ENCODE measurements at places on chromosomes 4 and X.

GRCh38 chr4:117515921-117516320 lies 430.5 kb upstream of the TRAM1L1 start:
- no peak for DNase-seq

DNA sequence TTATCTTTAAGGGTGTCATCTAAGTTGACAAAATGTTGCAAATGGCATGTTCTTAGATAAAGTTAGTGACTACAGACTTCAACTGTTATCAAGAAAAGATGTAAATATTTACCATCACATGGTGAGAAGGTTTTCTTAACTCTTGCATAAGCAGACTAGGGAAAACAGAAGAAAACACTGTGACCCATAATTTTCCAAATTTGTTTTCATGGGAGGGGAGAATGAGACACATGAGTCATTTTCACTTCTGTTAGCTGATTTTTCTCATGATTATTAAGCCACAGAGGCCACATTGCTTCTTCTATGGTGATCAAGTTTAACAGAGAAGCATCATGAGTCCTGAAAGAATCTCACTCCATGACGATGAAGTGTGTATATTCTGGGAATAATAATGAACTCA lies 30.2 kb upstream of the SYTL5 start:
- no peak for DNase-seq

- DNase-seq, result no peak
Measured at GRCh38 chr4:168652755-168653154, 155.9 kb downstream of the PALLD start.

DNA sequence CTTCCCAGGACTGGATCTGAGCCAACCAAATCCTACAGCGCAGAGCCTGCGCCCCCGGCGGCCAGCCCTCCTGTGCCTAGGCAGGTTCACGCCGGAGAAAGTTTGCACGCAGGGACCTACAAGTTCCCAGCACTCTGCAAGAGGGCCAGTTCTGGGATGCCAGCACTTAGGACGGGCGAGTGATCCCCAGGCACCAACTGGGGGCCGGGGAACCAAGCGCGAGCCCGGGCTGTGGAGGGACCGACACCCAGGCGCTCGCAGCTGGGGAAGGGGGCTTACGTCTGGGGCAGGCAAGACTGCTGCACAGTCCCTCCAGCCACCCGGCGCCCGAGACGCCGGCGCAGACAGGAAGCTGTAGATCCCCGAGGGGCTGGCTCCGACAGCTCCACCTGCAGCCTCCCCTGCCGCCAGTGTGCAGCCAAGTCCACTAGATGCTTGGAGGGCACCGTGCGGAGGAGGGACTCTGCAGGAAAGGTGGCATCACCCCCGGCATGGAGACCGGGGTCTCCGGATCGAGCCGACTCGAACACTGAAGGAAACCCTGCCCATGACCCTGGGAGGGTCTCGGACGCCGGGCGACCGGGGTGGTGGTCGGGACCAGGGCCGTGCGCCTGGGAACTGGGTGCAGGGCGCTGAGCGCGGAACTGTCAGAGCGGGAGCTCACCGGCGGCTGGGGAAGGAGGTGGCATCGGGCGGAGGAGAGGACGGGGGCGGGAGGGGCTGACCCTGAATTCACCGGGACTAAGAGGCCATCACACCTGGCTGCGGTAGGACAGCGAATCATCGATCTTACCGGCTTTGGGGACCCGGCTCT lies 566 bp downstream of the CORIN start:
- DNase-seq, result peak; percentile 49

DNA sequence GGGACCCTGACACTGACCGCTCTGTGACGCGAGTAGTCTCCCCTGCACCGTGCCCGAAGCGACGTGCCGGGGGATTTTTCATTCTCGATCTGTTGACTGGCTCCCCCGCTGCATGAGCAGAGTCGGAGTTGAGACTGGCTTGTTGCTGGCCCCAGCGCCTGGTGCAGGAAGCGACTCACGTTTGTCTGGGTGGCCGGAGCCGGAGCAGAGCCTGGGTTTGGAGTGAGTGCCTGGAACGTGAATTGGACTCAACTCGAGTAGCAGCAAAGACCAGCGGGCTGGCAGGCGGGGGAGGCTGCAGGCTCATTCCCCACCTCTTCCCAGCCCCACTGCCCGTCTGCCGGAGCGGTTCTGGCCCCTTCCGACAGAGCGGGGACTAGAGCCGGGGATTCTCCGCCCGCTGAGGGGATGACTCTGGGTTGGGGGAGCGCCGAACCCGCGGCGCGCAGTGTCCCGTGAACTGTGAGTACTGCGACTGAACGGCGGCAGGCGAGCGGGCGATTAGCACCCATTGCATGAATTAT lies 554 bp downstream of the PCDH7 start:
- peak; percentile 75 for DNase-seq

GRCh38 chr4:23166407-23166806 lies 473.7 kb downstream of the GBA3 start:
- DNase-seq, result no peak

- DNase-seq, result no peak
Measured at GRCh38 chrX:13511241-13511943, 58.0 kb upstream of the EGFL6 start.

- DNase-seq, result no peak
Measured at GRCh38 chr4:4395849-4396627, 9.1 kb downstream of the NSG1 start.

DNA sequence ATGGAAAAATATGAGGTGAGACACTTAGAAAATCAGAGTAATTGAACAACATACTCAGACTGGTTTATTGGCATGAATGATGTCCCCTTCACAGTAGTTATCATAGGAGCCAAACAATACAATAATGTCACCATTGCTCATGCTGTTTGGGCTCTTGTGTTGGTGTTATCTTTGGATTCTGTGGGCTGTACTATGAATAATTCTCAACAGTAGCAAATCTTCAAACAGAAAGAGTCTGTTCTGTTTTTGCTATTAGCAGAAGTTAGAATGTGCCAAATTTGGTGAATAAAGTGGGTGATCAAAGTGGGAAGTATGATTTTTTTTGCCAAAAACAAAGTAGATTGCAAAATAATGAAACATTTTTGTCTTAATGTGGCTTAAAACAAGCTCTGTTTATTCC lies 58.3 kb downstream of the GRID2 start:
- no peak for DNase-seq

GRCh38 chr4:152981278-152981677 lies 45.2 kb downstream of the FHDC1 start:
- DNase-seq, result peak; percentile 54

GRCh38 chrX:14528629-14529289 lies 577 bp upstream of the GLRA2 start:
- DNase-seq, result peak; percentile 26

- no peak for DNase-seq
Measured at GRCh38 chrX:122047261-122047660, 999.9 kb downstream of the GLUD2 start.

GRCh38 chr4:108213723-108214122 lies 45.0 kb upstream of the LEF1 start:
- DNase-seq, result no peak

- peak; percentile 99 for DNase-seq
Measured at GRCh38 chr4:159390648-159391047, 287.8 kb downstream of the RAPGEF2 start.

- DNase-seq, result no peak
Measured at GRCh38 chr4:42642101-42642797, 14.7 kb downstream of the ATP8A1 start.

GRCh38 chr4:76998251-76998901 lies 48.8 kb downstream of the SEPTIN11 start:
- DNase-seq, result peak; percentile 34

All from ELR (cell line).